ENCODE measurements at places on chromosomes 7 and 10.

DNA sequence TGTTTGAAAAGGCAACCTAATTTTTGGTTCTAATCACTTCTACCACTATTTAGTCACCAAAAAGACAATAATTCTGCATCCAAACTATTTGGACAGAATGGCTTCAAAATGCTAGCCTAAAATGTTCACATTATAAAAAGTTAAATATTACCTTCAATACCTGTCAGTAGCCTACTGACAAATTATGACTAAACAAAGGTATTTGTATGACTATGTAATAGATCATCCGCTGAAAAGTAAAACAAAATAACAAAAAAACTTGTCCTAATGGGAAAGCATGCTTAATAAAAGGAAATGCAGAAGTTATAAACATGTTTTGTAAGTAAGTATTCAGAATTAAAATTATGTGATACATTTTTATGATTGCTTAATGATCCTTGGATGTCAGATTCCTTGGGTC lies 36.6 kb downstream of the CD36 start:
- DNase-seq = no peak

DNA sequence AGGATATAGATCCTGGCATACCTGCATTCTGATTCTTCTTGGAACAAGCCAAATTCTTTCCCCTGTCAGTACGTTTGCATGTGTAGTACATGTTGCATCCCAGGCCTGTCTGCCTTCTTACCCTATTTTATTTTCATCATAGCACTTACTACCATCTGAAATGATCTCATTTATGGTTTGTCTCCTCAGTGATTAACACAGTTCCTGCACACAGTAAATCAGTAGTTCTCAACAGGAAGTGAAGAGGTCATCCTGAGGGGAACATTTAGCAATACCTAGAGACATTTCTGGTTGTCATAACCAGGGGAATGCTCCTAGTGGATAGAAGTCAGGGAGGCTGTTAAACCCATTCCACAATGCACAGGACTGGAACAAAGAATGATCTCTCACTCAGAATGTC lies 38.2 kb upstream of the SLC26A4 start:
- no peak for DNase-seq

GRCh38 chr10:76874896-76875295 lies 762.7 kb downstream of the KCNMA1 start:
- DNase-seq = no peak

GRCh38 chr7:135736586-135737305 lies 8.8 kb upstream of the SLC13A4 start:
- no peak for DNase-seq

DNA sequence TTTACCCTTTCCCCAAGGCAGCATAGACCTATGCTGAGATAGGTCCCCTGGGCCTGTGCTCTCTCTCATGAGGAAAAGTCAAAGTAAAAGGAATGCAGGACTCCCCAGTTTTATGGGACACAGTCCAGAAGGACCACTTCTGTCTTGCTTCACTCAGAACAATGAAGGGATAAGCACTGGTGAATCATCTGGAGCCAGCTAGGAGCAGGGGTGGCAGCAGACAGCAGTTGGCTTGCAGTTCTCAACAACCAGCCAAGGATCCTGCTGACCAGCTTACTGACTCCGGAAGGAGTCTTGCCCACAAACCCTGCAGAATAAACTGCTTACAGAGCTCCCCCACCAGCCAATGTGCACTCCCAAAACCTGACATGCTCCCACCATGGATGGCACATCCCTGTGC lies 152.1 kb upstream of the GHITM start:
- no peak for DNase-seq

DNA sequence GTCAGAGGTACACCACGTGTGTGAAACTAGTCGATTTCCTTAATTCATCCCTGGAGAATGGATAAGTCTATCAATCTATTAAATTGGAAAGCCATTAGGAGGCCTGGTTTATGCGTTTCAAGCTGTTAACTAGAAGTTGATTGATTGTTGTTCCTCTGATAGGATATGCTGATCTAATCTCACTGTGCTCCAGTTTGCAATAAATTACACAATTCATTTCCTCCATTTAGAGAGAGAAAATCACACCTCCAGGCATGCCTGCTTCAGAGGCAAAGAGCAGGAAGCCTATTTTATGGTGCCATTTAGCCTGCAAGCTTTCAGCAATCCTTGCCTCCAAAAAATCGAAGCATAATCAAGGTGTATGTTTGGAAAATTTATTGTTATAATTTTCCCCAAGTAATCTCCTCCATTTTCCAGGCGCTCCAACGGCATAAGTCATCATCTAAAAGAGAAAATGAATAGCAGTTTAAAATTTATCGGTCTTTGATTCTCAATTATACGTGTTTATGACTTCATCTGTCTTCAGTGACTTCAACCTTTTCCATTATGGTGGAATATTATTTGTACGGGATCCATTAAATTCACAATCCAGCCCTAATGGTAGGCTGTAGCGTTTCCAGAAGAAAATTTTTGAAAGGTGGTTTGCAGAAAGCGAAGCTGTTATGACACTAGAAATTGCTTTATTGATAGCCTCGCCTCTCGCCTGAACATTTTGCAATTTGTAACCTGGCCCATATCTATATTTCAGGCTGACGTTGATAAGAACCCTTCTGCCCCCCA lies 42.9 kb upstream of the HMX3 start:
- no peak for DNase-seq

DNA sequence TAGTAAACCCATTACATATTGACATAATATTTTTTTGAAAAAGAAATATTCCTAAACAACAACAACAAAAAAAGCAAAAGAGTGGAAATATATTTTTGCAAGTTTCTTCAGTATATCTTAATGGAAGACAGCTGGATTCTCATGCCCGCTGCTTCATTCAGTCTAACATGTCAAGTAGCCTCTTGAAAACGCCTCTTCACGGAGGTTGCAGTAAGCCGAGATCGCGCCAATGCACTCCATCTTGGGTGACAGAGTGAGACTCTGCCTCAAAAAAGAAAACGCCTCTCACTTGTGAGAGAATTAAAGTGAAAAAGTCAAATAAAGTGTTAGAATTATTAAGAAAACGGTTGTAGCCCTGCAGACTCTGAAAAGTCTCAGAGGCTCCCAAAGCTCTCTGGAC lies 1.3 kb downstream of the CUTC start:
- no peak for DNase-seq

DNA sequence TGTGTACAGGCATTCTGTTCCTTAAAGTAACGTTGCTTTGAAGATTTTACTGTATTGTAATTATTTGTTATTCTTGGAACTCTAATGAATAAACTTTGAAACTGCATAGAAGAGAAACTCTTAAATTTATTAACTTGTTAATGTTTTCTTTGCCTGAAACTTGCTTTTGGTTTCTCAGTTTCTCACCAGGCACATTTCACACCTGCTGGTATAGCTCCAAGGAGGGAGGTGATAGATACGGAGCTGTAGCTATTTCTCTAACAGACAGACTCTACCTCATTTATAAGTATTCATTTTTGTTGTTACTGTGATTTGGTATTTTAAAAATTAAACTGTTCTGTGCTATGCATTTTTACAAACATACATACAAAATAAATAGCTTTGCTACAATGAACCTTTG lies 32.7 kb downstream of the R3HCC1L start:
- DNase-seq = no peak

DNA sequence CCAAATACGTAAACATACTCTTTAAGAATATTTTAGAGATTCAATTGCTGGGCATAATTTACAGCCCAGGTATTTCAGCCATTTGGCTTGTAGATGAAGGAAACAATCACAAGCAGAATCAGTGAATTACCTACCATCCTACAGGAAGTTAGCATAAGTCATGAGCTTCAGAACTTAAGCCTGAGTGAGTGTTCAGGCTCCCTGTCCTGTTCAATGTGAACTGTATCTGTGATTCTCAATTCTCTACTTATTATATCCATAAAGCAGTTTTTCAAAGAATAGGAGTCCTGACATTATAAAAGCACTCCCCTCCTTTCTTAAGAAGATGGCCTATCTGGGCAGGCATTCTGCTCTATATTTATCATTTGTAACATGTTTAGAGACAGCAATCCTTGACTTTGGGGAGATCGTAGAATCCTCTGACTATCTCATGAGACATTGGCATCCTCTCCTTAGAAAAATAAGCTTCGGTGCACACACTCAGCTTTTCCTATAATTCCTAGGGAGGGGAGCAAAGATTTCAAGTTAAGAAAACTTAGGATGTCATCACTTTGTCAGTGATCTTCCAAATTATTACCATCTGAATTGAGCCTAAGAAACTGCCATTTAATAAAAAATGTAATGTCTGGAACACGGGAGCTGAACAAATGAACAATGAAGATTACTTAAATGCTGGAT lies 645.2 kb upstream of the IGFBP3 start:
- DNase-seq = no peak

DNA sequence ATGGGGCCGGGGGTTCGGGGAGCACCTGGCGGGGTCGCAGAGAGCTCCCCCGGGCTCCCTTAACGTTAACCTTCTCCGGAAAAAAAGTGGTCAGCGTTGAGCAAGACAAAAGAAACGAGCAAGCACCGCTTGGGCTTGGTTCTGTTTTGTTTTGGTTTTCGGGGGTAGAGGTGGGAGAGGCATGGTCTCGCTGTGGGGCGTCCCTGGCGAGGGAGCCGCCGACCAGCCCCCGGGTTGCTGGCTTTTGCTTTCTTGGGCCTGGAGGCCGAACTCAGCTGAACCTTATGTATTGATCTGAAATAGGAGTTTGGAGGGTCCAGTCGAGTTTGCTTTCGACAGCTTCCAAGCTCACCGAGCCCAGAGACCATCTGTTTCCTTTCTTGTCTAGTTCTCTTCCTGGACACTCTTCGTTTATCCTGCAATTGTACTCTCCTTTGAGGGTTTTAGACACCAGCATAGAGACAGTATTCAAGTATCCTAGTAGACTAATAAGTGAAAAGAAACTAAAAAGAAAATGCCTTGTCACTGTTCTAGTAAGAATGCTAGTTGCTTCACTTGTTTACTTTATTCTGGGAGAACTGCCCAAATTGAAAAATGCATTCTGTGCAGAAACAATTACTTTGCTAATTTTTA lies 980 bp downstream of the FHIP2A start:
- peak; percentile 19 for DNase-seq

GRCh38 chr7:111740942-111741341 lies 178.7 kb upstream of the IMMP2L start:
- no peak for DNase-seq

GRCh38 chr10:132396494-132397035 lies 435 bp upstream of the PWWP2B start:
- DNase-seq = peak; percentile 42

GRCh38 chr10:72063703-72064391 lies 24.5 kb downstream of the SPOCK2 start:
- no peak for DNase-seq

GRCh38 chr7:65926588-65926987 lies 53.7 kb downstream of the VKORC1L1 start:
- DNase-seq = no peak

DNA sequence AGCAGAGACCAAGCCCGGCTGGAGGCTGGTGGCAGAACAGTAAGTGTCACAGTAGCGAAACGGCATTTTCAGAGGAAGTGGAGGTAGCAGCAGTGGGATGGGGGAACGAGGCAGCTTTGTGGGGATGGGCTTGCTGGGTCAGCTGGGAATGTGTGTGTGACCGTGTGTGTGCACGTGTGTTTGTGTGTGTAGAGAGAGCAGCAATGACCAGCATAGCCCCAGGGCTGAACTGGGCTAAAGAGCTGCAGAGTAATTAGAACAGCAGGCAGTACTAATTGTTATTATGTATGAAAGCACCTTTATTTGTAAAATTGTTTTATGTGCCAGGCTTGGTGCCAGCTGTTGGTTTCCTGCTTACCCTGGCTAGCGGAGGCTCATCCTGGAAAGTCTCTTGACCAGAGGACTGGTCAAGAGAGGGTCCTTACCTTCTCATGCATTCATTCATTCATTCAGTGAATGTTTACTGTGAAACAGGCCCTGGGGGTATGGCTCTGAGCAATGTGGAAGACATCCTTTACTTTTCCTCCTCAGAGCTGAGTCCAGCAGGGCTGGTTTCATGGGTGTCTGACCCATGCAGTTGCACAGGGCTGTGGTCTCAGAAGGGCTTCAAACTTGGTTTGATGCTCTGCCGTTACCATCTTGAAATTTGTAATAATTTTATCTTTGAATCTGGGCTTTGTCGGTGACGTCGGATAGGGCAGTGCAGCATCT lies 184.6 kb downstream of the SEC23IP start:
- no peak for DNase-seq

DNA sequence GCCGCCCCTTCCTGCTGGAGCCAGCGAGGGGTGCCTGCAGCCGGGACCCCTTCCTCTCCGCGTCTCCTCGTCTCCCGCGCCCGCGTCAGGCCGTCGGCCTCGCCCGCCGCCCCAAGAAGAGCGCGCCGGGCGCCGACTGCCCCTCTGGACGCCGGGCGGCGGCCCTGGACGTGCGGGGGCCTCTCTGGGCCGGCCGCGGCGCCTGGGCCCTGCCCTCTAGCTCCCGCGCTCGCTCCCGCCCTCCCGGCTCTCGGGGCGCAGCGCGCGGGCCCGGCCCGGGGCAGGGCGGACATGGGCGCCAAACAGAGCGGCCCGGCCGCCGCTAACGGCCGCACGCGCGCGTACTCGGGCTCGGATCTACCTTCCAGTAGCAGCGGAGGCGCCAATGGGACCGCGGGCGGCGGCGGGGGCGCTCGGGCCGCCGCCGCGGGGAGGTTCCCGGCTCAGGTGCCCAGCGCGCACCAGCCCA lies 704 bp downstream of the ZNRF2 start:
- DNase-seq = peak; percentile 12

DNA sequence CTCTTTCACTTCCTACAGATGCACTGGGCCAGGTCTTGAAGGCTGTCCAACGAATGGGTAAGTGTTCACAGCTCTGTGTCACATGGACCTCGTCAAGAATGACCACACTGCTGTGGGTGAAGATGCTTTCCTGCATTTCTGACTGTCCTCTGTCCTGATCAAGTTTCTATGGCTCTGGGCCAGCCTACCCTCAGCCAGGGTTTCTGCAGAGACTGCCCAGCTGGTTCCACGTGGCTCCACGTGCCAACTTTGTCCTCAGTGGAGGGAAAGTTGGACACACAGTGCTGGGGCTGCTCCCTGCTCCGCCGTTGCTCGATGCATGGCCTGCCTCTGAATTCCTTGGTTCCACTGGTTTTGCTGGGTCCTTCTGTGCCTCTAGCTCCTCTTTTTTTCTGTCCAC lies 152.3 kb downstream of the EGFR start:
- DNase-seq = no peak

DNA sequence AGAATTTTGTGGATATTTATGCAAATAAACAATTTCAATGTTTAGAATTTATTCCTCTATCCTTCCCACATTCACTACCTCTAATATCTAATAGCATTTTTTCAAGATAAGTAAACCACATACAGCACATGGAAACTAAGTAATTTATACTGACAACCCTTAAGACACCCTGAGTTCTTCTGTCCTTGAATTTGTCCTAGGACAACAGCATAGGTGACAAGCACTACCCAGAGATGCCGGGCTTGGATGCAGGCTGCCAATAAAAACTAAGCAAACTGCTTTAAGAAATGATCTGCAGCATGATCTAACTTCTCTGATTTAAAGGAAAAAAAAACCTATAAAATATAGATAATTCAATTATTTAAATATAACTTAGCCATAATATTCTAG lies 22.7 kb downstream of the NT5C3A start:
- no peak for DNase-seq

GRCh38 chr10:129963641-129964501 lies at the start of gene EBF3:
TSS of gene EBF3 (minus strand) at chr10:129964274. CDS start at chr10:129963768, 506 bp downstream.
- DNase-seq = no peak

All from activated CD4-positive, alpha-beta T cell treated with anti-CD3 and anti-CD28 coated beads, Interleukin-2, amount 50 U/mL, for 4 hours (primary cell).